ENCODE measurements at places on chromosomes 5 and 9.

GRCh38 chr5:15786326-15786725 is 286.3 kb downstream of the FBXL7 start:
- no peak for DNase-seq

GRCh38 chr5:33317271-33317670 is 123.5 kb upstream of the TARS1 start:
- no peak for DNase-seq

- no peak for DNase-seq
Observed at GRCh38 chr9:86512929-86513328, 158.7 kb upstream of the TUT7 start.

GRCh38 chr5:160021831-160022446 is 13.0 kb downstream of the TTC1 start:
- DNase-seq: peak; percentile 43

DNA sequence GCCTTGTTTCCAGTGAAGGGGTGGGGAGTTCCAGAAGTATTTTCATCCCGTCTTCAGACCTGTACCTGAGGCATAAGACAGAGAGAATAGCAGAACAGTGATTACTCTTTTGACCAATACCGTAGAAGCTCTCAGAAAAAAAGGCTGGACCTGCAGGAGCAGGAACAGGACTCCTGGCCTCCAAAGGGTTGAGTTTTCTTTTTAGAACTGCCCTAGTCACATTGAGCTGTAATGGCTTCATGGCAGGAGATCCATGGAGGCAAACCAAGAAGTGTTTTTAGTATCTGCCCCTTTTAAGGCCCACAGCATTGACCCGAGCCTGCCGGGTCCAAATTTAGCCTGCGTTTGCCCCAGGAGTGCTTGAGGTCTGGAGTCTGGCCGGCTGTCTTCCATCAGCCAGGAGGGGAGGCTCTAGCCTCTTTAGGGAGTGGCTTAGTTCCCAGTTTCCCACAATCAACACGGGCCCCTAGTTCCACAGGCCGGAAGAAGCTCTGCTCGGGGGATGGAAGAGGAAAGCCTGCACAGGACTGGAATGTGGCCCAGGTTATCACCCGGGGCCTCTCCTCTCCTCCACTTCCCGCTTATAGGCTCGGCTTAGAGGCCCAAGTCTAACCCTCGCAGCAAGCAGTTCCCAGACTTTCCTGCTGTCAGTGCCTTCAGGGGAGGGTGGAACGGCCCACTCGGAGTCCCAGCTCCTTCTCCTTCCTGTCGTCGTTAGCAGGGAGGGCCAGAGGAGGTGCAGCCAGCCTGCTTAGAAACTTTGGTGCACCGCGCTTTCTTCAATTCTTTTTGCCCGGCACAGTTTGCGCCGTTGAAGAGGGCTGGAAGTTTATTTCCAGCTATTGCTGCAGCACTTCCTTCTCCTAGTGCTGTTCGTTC is 80.7 kb downstream of the C9orf152 start:
- DNase-seq: no peak

GRCh38 chr9:119722384-119722783 is 353.1 kb upstream of the BRINP1 start:
- no peak for DNase-seq

- DNase-seq: peak; percentile 15
Observed at GRCh38 chr5:38845526-38846378, at the start of gene OSMR. Gene OSMR, plus strand, starts transcription at chr5:38846012. Its CDS starts 23,033 bp downstream, at chr5:38869045.

GRCh38 chr5:78735834-78736463 is 87.4 kb upstream of the LHFPL2 start:
- no peak for DNase-seq

GRCh38 chr5:5726401-5726800 is 303.9 kb downstream of the ICE1 start:
- no peak for DNase-seq

GRCh38 chr9:20781092-20781491 is 97.0 kb downstream of the FOCAD start:
- DNase-seq: no peak

DNA sequence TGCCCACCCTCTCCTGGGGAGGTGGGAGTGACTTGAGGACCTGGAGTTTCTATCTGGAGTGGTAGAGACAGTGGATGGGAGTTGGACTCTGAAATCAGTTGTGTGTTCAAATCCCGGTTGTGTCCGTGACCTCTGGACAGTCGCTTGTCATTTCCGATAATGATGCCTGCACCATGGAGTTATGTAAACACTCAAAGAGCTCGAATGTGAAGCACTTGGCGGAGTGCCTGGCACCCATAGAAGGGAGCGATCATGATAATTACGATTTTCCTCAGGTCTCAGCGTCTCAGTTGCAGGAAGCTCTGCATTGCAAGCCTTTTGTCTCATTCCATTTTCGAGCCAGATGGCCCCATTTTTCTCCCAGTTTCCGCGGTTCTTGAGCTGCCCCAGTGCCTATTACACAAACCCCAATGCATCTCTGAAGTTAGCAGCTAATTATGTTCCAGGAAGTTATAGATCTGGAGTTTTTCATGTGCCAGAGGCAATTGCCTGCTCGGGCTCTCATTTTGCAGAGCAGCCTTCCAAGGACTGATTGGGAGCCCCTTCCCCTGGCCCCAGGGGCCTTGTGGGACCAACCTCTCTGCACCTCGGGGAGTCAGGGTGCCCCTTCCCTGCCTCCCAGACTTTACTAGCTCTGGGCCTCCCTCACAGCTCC is 175.5 kb upstream of the MVB12B start:
- peak; percentile 6 for DNase-seq

GRCh38 chr5:180467028-180467975 is 26.9 kb upstream of the CNOT6 start:
- no peak for DNase-seq

DNA sequence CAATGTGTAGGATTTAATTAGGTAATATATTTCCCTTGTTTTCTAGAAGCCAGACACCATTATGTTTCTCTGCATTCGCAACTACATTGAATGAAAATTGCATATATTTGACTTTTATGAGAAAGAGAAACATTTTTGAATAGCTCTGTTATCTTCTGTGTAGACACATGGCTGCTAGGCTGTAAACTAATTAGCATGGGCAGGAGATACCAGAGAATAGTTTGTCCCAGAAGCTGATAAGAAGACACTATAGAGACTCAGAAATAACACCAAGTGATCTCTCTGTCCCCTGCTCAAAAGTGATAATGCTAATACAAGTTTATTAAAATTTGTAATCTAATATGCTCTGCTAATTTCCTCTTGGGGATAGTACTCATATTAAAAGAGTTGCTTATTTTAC is 198.0 kb upstream of the TUSC1 start:
- no peak for DNase-seq

DNA sequence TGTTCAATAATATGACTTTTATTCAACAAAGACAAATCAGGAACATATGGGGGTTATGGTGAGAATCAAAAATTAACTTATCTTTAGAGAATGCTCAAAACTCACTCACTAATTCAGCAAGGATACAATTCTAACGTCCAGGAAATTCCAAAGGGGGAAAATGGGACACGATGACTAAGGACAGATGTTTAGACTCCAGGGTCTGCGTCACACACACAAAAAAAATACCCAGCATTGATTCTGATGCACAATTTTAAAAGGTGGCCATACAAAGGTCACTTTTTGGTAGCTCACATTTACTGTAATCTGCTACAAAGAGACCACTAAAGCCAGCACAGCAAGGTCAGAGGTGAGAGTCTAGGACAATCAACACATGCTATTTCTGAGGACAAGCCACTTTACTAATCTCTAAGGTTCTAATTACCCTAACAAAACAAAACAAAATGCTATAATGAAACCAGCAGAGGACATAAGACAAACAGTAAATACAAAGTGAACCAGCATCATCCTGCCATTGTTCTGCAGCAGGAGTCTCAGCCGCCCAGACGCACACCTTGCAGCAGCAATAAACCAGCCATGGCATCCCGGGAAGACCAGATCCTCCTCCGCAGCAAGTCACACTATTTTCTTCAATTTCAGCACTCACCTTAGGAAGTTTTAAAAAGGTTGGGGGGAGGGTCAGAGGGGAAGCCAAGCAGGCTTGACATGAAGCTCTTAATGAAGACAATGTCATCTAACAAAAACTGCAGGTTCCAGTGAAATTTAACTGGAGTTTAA is 57.8 kb downstream of the TTC39B start:
- no peak for DNase-seq

GRCh38 chr9:77839459-77840140 is 191.5 kb upstream of the GNA14 start:
- DNase-seq: no peak

DNA sequence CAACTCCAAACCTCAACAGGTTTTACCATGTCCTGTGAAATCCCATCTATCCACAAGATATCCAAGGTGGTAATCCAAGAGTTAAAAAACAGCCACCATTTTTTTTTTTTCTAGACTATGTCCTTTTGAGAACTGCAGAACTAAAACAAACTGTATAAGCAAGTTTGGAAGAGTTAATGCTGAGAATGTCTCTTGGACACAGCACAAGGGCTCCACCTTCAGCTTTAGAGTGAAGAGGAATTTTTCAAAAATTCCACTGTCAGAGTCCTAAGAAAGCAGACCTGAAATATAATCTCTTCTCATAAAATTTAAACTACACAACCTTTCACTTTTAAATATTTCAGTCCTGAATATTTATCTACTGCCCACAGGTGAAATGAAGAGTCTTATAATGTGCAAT is 167.8 kb upstream of the CCNG1 start:
- DNase-seq: no peak

GRCh38 chr5:55894135-55894534 is 43.0 kb downstream of the IL31RA start:
- no peak for DNase-seq

DNA sequence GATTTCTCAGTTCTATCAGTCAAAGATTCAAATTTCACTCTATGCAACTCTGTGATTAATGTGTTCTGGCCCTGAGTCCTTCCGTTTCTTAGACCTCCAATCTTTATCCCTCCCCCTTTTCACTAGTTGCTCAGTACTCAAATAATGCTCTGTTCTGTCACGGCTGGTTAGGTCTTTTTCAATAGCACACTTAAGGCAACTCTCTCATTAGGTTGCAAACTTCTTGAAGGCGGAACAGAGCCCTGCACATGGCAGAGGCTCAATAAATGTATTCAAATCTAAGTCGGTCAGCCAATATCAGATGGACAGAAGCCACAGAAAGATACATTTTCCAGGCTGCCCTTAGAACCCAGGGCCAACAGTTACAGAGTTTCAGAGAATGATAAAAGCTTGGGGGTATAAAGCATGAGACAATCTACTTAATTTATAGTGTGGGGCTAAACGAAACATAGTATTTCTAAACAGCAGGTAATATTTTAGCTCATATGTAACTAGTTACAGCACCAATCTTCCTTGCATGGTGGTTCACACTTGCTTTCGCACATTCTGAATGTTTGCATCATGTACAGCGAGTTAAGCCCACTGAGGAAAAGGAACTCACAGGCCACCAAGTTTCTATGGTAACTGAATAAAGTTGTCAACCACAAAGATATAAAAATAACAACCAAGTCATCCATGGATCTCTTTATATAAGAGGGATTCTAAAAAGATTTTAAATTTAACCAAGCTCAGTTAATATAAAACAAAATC is 67.1 kb upstream of the GOLPH3 start:
- no peak for DNase-seq
